ENCODE measurements at places on chromosomes 3 and 15.

DNA sequence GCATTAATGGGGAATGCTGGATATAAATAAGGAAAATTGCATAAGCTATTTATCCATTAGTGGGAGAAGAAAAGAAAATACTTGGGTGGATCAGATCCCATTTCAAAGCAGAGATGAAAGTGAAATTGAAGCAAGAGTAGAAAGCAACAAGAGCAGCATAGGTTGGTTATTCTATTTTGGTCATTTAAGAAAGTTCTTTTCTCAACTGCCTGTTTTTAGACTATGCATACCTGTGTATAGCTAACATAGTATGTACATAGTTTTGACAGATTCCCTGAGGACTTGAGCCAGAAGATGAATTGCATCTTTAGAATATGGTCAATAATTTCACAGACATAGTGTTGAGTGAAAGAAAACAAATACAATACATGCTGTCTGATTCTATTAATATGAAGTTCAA is 29.0 kb upstream of the DENND4A start:
- DNase-seq, result no peak

DNA sequence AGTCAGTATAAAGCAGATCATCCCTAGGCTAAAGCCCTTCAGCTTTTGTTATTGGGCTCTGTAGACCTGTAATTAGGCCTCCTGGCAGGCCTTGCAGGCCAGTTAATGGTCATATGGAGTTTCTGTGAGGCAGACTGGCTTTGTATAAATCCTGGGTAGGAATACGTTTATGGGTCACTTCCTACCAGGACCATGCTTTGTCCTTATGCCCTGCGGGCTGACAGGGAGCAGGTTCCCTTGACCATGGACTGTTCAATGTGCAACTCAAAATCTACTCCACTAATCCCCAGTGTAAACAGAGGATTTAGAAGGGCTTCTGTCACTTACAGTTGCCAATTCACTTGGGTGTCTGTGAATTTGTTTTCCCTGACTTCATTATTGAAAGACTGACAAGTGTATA is 202.7 kb upstream of the MLF1 start:
- no peak for DNase-seq

DNA sequence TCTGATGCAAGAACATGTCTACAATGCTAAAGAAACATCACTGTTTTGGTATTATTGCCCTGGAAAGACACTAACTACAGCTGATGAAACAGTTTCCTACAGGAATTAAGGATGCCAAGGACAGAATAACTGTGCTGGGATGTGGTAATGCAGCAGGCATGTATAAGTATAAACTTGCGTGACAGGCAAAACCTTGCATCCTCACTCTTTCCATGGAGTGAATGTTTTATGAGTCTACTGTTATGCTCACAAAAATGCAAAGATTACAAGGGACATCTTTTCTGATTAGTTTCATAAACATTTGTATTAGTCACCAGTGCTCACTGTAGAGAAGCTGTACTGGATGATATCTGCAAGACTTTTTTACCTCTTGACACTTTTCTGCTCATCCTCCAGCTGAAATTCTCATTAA is 143.6 kb downstream of the NAALADL2 start:
- DNase-seq, result peak; percentile 96

DNA sequence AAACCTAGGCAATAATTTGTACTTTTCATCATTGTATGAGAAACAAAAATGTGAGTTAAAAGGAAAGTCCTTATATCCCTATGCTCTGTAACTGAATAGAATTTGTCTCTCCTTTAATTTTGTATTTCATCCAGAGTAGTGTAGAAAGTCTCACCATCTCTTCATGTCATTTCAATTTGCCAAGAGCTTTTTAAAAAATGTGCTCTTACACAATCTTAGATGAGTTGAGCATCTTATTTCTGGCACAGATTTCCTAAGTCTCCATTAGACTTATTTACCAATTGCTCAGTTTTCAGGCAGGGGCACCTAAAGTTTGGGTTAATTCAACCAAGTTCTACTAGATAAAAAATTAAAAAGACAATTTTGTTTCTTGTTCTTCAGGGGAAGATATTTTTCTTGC is 201.5 kb upstream of the RBMS3 start:
- no peak for DNase-seq

GRCh38 chr15:25478313-25478712 is 39.5 kb upstream of the UBE3A start:
- DNase-seq, result no peak

GRCh38 chr3:98869391-98869790 is 32.1 kb downstream of the DCBLD2 start:
- no peak for DNase-seq

DNA sequence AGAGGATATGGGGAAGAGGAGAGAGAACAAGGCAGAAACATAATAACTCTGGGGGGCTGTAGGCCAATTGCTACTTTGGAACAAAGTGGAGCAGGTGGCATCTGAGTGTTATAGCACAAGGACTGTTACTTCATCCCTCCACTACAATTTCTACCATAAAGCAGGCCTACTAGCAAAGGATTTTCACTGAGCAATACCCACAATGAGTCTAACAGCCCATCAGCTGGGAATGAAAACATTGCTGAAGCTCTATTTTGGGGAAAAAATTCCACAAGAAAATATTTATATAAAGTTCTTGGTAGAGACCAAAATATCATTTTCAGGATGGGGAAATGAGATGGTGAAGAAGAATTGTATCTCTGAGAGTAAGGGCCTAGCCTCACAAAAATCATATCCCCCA is 3.6 kb upstream of the SHC4 start:
- DNase-seq, result no peak

DNA sequence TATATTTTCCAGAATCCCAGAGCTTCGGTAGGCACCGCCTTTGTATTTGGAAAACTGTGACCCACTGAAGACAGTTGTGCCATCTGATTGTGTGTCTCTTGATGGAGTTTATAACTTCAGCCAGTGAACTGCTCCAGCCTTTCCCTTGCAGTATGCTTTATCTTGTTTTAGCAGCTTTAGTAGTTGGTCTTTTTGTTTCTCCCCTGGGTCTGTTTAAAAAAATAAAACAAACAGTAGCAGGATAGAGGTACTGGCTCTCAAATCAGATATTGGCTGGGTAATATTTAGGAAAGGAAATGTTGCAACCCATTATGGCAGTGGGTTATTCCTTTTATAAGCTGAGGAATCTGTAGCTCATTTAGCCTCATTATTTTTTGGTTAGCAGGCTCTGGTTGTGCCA is 151.5 kb upstream of the BFSP2 start:
- DNase-seq, result no peak
